ENCODE measurements at places on chromosomes 2 and 18. TPM values are rescaled to one million over a fixed set of nuclear protein-coding genes. Genes with fewer than 3 reads are reported as not detected.

DNA sequence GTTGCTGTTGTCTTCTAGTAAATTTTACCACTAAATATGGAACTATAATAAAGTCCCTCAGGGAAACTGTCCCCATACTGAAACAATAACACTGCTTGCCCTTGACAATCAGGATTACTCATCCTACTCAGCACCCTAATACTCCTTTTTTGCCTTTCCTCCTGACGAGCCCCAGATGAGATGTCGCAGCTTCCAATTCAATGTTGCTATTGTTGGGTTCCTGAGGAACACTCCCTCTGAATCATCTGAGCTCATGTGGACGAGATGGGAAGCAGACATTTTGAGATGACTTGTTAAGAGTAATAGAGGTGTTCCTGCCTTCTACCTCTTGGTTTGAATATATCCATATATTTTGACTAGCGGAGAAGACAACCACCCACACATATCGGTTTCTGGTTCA, 187.8 kb upstream of the FAM98A start:
- DNase-seq, result no peak

DNA sequence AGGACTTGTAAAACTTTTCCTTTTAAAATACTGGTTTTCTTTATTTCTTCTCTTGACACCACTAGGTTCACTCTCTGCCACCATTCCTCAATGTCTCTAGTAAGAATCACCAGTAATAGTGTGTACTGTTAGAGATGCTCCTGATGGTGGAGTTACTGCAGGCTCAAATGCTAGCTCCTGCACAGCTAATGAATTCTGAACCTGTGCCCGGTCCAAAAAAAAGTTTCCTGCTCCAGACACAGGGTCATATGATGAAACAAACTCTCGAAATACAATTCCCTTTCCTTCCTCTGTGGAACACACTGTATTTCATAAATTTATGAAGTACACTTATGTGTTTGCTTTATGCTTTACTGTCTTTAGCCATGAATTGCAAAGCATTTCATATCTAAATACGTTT, 19.2 kb downstream of the PMS1 start:
- DNase-seq, result no peak

Gene NXPH2
- total RNA-seq, result not detected

DNA sequence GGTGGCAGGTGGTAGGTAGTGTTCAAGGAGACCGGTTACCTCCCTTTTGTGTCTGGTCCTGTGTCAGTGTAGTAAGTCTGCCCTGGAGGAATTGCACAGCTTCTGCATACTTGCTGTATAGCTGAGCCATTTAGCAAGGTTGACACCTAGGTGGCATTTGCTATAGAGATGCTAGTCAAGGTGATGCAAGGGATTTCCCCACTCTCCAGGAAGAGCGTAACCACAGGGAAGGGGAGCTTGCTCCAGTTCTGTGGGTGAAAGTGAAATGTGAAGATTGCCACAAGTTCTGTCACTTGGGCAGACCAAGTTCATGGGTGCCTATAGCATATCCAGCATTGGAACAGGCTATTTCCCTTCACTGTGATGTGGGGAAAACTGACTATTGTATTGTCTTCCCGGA, 28.1 kb downstream of the NAT8 start:
- no peak for DNase-seq

Gene NCOA1
- 34.2 TPM for total RNA-seq

Gene GCG
- not detected for total RNA-seq

GRCh38 chr2:129491308-129491707, 488.2 kb upstream of the RAB6C start:
- no peak for DNase-seq

Gene RAB6C
- total RNA-seq, result not detected
